ENCODE measurements at places on chromosomes 2 and 18. TPM values are rescaled to one million over a fixed set of nuclear protein-coding genes. Genes with fewer than 3 reads are reported as not detected.

Gene DSC2
- 7.4 TPM for total RNA-seq

Gene MMADHC
- total RNA-seq = 53.5 TPM

Gene NCKAP5
- 10.5 TPM for total RNA-seq

DNA sequence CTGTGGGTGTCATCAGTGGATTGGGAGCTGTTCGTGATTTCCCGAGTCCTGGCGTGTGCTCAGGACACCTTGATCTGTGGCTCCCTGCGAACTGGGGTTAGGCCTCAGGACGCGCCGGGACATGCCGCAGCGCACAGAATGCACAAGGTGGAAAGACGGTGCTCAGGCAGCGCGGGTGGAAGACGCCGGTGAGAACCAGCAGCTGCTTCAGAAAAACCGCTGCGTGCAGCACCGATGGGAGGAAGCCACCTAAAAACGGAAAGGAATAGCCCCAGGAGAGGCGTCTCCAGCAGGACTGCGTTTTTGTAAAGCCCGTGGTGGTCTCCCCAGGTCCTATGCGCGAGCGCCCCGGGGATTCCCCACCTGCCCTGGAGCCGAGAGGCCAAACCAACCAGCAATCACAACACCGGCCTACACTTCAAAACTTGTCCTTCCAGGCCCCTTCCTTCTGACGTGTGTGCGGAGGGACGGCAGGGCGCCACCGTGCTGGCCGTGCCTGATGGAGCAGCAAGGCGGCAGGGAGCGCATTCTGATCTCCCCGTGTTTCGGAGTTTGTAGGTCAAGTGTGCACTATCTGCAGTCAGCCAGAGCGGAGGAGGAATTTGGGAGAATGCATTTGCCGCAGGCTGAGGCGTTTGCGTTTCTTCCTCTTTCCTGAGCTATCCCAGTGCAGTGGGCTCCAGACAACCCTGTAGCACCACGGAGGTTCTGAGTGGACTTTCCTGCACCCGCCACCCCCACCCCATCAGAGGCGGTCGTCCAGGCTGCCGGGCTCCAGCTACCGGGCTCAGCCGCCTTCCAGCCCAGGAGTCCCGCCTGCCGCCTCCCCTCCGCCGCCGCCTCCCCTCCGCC is 32.2 kb downstream of the RTP5 start:
- DNase-seq = peak; percentile 58

Measured in sciatic nerve (tissue), 2 donors.